Putamen (tissue), 1 donor: ENCODE measurements at places on chromosomes 7 and 10.

- DNase-seq = no peak
Measured at GRCh38 chr10:24969841-24970281, 17.5 kb upstream of the PRTFDC1 start.

DNA sequence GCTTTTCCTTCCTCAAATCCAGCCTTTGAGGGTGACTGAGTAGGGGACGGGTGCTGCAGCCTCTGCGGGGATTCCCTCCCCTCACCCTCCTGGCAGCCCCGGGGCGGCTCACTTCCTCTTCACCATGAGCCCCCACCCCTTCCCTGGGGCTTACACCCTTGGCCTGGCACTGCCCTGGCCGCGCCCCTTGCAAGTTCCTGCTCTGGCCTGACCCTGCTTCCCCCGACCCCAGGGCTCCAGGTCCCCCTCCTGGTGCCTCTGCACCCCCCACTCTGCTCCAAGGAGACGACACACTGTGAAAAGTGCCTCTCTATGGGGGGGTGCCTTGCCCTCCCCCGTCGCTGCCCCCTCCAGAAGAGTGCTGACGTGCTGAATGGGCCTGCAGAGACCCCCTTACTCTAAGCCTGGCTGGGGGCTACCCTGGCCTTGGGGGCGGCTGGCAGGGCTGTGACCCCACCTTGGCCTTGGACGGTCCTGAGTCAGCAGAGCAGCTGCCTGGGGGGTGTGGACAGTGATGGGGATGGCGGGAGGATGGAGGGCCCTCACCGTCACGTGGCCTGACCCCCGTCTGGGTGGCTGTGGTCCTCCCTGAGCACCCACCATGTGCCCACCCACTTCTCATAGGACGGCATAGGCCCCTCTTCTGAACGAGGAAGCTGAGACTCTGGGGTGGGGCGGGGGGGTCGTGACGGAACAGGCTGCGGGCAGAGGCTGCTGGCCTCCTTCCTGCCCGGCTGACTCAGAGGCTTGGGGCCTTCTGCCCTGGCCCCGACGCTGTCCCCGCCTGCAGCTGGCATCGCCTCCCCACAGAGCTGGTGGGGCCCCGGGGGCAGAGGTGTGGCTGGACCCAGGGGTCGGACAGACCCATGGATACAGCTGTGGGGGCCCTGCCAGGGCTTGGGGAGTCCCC lies 9.8 kb downstream of the LFNG start:
- peak; percentile 52 for DNase-seq

GRCh38 chr7:134866617-134867016 lies 87.2 kb downstream of the CALD1 start:
- no peak for DNase-seq

GRCh38 chr10:131743190-131744151 lies 157.3 kb upstream of the PPP2R2D start:
- peak; percentile 15 for DNase-seq

GRCh38 chr10:49161411-49161997 lies 26.7 kb downstream of the TMEM273 start:
- DNase-seq = peak; percentile 34

DNA sequence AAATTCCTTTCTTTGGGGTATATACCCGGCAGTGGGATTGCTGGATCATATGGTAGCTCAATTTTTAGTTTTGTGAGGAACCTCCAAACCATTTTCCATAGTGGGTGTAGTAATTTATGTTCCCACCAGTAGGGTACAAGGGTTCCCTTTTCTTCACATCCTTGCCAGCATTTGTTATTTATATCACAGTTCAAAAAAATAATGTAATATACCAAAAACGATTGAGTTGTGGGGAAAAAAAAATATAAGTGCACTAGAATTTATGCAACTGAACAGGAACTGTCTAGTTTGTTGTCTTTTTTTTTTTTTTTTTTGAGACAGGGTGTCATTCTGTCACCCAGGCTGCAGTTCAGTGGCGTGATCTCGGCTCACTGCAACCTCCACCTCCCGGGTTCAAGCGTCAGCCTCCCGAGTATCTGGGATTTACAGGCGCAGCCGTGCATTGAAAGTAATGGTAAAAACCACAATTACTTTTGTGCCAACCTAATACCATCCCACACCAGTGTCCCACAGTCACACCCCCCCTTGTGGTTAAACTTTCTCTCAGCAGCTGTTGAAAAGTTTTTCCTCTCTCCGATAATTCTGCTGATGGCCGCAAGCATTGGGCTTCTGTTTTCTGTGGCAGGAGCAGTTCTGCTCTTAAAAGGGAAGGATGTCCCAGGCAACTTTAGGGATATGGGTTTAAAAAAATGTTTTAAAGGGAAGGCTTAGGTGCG lies 6.8 kb upstream of the LAT2 start:
- no peak for DNase-seq

DNA sequence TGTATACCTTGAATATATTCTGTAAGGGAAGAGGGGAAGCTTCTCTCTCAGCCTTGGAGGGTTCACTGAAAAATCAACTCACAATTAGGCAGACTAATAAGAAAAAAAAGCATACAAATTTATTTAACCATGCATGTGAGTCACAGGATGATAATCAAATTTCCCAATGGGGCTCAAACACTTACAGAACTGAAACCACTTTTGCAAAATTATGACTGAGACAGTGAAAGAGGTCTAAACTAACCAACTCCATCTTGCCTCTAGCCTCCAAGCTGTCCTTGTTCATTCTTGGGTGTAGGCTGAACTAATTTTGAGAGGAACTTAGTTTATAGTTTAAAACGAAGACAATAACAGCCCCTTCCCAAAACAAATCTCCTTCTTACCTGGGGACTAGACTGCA lies 618.3 kb upstream of the AUTS2 start:
- no peak for DNase-seq

GRCh38 chr10:9009505-9009904 lies 955.0 kb downstream of the GATA3 start:
- DNase-seq = no peak

GRCh38 chr10:6010569-6010968 lies 33.2 kb upstream of the IL15RA start:
- DNase-seq = no peak

- DNase-seq = peak; percentile 75
Measured at GRCh38 chr7:117808341-117808757, 64.9 kb downstream of the CTTNBP2 start.

- DNase-seq = no peak
Measured at GRCh38 chr7:93592588-93593266, 18.2 kb upstream of the CALCR start.

DNA sequence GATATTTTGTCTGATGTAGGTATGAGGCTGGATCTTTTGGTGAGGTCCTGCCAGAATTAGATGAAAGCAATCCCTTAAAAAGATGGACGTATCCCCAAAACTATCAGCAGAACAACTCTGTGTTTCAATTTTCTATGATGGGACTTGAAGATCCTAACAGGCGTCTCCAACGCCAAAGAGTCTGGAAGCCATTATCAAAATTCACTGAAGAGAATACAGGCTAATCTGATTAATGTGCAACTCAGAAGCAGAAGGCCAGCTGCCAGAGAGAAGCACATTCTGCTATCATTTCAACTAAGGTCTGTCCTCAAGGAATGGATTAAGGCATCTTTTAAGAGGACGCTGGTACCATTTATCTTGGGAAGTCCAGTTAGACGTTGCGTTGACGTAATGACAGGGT lies 119.7 kb downstream of the FGFR2 start:
- no peak for DNase-seq

GRCh38 chr10:100858747-100859483 lies 53.8 kb upstream of the SLF2 start:
- peak; percentile 41 for DNase-seq

GRCh38 chr10:57964351-57964750 lies 303.3 kb downstream of the IPMK start:
- peak; percentile 74 for DNase-seq

DNA sequence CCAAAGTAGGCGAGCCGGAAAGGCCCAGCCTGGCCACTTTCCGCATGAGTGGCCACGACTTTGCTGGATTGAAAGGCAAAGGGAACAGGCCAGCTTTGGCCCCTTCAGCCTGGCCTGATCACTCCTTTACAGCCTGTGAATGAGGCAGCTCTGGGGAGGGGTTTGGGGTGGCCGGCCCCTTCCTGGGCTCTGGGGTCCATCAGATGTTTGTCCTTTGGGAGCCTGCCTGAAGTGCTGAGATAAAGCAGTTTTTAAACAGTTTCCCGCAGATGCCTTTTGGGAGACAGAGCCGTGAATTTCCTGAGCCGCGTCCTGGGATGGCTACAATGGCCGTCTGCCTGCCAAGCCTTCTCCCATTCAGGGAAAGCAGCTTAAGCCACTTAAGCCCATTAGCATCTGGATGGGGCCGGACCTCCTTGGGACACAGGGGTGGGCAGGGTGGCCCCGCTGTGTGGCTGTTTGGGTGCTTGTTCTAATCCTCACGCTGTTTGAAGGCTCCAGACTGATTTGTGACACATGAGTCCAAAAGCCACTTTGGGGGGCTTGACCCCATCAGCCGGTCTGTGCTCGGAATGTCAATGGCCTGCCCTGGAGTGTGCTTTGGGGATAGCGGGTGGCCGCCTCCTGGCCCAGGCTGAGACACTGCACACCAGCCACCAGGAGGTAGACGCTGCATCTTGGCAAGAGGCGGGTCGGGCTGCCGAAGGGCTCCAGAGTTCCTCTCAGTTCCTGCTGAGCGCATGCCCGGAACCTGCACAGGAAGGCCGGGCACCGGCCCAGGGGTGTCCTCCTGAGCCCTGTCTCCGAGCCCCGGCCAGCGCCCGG lies 38.9 kb downstream of the NKX6-2 start:
- DNase-seq = no peak

DNA sequence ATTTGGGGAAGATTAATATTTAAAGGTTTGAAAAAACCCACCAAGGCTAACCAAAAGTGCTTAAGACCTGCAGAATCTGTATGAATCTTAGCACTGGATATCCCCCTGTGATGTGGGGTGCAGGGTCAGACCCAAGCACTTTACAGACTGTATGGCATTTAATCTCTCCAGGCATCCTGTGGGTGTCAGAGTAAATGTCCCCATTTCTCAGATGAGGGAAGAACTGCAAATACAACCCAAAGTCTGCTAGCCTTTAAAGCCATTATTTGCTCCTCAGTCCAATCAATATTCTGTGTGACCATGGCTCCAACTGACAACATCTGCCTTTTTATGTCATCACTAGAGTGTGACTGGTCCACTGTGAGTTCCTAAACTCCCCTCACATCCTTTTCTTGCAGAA lies 10.0 kb upstream of the MBL2 start:
- no peak for DNase-seq

GRCh38 chr10:126263006-126263676 lies 125.1 kb downstream of the ADAM12 start:
- DNase-seq = no peak

DNA sequence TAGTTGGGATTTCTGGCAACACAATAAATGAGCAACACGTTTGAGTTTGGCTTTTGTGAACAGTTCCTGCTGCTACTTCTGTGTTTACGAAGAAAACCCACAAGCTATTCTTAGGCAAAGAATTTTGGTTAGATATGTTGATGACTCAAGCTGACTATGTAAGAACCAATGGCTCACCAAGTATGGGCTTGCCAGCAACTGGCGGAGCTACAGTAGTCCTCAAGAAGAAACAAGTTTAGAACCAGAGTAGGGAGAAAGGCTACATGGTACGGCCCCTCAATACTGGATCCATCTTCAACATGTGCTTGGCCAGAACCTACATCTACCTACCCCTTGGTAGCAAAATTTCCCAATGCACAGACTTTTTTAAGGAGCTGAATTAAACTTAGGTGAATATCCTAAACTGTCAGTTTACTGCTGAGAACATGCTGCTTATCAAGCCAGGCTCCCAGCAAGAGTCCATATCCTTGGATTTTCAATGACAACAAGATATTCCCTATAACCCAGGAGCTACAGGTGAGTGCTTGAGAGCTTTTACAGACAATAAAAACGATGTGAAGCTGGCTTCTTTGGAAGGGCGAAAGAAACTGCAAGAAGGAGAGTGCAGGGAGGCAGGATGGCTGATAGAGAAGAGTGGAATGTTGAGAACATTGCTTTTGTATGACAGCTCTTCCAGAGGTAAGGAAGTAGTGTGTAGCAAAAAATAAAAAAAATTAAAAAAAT lies 74.3 kb upstream of the ASAH2 start:
- no peak for DNase-seq

DNA sequence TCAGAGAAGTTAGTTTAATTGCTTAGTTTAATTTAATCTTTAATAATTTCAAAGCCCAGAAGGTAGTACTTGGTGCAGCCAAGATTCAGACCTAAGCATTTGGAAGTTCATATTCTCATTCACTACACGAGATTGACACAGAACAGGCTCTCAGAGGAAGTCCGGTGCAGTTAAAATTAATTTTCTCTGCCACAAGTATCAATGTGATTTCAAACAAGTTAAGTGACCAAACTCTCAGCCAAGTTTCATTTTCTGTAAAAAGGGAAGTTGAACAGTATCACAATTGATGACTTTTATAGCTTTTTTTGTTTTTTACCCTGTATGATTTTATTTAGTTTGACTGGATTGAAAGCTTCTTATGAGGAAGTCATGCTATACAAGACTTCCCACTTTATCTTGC lies 1494.9 kb upstream of the LRRTM3 start:
- no peak for DNase-seq

DNA sequence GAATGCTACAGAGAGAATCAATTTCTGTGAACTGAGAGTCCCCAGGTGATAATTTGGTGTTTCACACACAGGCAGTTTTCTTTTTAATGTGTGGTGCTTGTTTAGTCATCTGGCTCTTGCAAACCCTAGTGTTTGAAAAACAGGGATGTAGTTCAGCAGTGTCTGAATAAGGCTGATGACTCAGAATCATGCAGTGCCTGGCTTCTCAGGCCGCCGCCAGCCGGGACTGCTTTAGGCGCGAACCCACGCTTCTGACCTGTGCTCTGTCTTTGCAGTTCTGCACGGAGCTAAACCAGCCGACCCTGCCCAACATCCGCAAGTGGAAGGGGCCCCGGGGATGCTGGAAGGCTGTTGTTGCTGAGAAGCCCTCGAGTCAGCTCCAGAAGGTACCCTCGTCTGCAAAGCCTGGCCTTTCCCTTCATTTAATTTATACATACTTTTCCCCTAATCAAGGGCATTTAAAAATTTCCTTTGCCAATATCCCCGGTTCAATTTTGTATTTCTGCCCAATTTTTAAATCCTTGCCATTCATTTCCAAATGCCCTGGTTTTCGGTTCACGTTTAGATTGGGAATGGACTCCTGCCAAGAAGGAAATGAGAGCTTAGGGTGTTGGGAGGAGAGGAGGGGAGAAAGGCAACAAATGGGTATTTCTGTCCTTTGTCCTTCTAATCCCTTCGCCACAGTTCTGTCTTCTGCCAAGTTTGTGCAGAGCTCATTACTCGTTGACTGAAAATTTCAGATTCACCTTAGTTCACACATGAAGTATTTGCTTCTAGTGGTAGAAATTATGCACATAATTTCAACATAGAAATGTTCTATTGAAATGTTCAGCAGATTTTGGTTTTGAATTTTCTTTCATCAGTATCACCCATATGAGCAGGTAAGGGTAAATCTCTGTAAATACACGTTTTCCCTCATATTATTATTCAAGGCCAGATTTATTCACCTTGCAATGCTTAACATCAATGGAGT lies 108.5 kb upstream of the ANLN start:
- DNase-seq = peak; percentile 88

DNA sequence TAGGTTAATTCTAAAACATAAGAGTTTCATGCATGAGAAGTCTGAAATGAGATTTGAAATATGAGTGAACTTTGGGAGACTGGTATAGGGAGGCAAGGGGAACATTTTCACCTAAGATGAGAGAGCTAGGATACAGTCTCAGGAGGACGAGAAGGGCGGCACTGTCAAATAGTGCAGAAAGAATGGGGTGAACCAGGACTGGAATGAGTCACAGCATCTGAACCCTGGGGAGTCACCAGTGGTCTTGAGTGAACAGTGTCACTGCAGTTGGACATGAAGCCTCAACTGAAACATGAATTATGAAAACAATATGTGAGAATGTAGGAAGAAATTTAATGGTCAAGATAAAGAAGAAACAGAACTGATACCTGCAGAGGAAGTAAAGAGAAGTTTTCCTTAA lies 33.8 kb downstream of the GNG11 start:
- DNase-seq = no peak
